ENCODE measurements at places on chromosomes 16 and 17.

DNA sequence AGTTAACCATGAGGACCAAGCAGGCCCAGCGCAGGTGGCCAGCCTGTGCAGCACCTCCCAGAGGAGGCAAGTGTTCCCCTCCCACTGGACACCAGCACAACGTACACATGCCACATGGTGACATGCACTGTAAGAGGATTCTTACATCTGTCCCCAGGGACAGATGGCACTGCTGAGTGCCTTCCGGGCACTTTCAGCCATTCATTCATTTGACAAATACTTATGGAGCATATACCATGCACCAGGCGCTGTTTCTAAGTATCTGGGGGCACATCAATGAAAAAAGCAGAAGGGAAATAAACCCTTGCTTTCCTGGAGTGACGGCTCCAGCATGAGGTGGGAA is 79.6 kb downstream of the GAS7 start:
- no peak for DNase-seq

DNA sequence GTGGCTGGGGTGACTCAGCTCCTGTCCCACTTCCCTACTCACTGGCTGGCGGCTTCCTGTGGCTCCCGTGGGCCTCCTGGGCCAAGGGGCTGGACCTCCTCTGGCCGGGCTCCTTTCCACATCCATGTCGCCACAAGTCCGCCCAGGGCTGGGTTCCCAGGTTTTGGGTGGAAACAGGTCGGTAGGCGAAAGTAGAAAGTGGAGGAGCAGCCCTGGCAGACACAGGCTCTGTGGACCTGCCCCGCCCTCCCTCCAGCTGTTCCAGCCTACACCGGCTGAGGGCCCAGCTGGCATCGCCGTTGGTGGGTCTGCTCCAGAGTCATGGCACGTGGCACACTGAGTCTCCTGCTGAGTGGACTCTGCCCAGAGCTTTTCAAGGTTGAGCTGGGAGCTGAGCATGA is 28.7 kb downstream of the GSE1 start:
- DNase-seq: no peak

- DNase-seq: no peak
Observed at GRCh38 chr17:73564843-73565242, 79.4 kb downstream of the SDK2 start.

- DNase-seq: peak; percentile 54
Observed at GRCh38 chr17:81090361-81091136, 55.6 kb downstream of the BAIAP2 start.

GRCh38 chr17:46951706-46952105 is 27.3 kb downstream of the RPRML start:
- DNase-seq: no peak

- no peak for DNase-seq
Observed at GRCh38 chr17:39652587-39653315, 12.4 kb upstream of the TCAP start.

DNA sequence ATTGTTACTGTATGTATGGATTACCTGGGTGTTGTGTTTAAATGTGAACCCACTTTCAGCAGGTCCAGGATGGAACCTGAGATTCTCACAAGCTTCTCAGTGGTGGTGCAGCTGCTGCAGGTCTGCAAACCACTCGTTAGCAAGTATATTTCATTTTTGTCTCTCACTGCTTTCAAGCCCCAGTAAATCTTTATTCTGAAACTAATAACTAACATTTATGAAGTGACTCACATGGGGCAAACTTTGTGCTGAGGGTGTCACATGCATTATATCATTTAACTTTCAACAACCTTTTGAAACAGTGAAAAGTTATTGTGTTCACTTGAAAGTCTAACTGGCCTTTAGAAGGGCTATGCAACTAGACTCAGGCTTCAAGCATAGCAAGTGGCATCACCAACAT is 98.9 kb upstream of the DYNLRB2 start:
- DNase-seq: no peak

GRCh38 chr16:49986351-49987124 is 38.5 kb upstream of the CNEP1R1 start:
- no peak for DNase-seq

GRCh38 chr16:22300427-22301071 is 3.3 kb downstream of the POLR3E start:
- peak; percentile 59 for DNase-seq

- DNase-seq: no peak
Observed at GRCh38 chr16:78505544-78506366, 406.3 kb downstream of the WWOX start.

DNA sequence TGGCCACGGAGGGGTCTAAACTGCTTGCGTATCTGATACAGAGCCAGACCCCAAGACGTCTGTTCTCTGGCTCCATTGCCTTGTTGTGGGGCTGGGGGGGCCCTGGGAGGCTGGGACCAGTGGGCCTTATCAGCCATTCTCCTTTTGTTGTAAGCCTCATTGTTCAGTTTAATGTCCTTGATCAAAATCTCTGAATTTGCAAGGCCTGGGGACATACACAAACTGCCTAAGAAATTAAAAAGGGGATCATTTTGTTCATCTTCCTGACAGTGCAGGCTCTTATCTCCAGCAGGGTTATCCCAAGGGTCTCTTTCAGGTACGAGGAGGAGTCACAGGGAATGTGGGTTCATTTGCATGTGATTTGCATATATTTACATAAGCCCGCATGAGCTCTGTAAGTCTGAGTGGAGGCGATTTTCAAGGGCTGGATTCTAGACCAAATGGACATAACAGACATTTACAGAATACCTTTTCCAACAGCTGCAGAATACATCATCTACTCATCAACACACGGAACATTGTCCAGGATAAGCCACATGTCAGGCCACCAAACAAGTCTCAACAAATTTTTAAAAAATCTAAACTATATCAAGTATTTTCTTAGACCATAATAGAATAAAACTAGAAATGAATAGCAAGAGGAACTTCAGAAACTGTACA is 269.8 kb downstream of the RBFOX1 start:
- DNase-seq: no peak

- no peak for DNase-seq
Observed at GRCh38 chr16:71912534-71913275, 17.4 kb downstream of the IST1 start.

GRCh38 chr17:3870871-3871306 is 22.0 kb downstream of the CAMKK1 start:
- DNase-seq: no peak

- no peak for DNase-seq
Observed at GRCh38 chr16:87832137-87832527, 37.2 kb downstream of the SLC7A5 start.

GRCh38 chr16:14298374-14299122 is 227.4 kb downstream of the MRTFB start:
- DNase-seq: no peak

DNA sequence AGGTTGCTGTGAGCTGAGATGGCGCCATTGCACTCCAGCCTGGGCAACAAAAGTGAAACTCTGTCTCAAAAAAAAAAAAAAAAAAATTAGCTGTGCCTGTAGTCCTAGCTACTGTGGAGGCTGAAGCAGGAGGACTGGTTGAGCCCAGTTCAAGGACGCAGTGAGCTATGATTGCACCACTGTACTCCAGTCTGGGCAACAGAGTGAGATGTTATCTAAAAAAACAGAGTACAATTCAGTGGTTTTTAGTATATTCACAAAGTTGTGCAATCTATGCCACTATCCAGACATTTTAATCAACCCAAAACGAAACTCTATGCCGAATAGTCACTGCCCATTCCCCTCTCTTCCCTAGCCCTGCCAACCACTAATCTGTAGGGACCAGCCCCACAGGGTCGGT is 25.1 kb downstream of the C16orf54 start:
- DNase-seq: no peak

GRCh38 chr16:68786685-68787418 is 49.8 kb downstream of the CDH1 start:
- no peak for DNase-seq

GRCh38 chr17:37823996-37824395 is 79.1 kb upstream of the HNF1B start:
- DNase-seq: no peak

GRCh38 chr16:22098405-22099255 is 6.3 kb downstream of the VWA3A start:
- DNase-seq: peak; percentile 80

Measured in HEK293T (cell line).